ENCODE measurements at places on chromosomes 7 and 10. TPM values are rescaled to one million over a fixed set of nuclear protein-coding genes. Genes with fewer than 3 reads are reported as not detected.

DNA sequence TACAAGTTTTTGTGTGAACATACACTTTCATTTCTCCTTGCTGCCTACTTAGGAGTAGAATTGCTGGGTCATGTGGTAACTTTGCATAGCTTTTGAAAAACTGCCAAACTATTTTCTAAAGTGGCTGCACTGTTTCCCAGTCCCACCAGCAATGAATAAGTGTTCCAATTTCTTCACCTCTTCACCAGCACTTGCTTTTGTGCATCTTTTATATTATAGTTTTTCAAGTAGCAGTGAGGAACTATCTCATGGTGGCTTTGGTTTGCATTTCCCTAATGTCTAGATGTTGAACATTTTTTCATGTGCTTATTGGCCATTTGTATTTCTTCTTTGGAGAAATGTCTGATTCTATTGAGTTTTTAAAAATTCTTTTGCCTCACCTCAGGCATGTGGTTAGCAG, 229.9 kb upstream of the TCF7L2 start:
- DNase-seq, result no peak

DNA sequence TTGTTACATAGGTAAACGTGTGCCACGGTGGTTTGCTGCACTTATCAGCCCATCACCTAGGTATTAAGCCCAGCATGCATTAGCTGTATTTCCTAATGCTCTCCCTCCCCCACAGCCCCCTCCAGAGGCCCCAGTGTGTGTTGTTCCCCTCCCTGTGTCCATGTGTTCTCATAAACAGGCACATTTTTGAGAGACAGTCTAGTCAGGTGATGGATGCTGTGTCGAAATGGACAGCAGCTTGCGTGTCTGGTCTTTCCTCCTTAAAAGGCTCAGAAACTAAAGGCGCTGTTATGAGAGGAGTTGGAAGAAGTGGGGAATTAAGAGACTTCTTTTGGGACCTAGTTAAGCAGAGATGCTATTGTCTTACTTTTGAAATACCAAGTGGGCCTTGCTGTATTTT, 296.0 kb downstream of the BBS9 start:
- no peak for DNase-seq

DNA sequence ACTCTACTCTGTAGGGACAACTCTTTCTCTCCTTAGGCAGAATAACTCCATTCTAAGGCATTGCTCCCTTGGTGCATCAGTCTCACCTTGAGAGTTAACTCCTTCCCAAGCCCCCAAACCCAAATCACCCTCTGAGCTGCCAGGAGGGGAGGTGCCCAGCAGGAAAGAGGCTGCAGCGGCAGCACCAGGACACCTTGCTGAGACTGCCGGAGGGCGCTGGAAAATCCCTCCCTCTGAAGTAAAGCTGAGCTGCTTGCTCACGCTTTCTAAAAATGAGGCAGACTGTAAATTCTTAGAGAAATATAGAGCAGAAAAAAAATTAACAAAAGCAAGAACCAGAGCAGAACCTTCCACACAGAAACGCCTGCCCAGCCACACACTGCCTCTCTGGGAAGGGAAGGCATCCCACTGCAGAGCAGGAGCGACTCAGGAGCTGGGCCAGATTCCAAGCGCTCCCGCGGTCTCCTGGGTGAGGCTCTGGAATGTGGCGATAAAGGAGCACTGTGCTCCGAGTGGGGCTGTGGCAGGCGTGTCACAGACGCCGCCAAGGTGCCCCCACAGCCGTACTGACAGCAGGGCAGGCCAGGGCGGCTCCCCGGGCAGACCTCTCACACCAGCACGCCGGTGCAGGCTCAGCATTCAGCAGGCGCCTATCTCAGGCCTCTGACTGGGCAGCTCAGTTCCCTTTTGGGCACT, 202.1 kb downstream of the TNS3 start:
- DNase-seq, result peak; percentile 45

Gene SPDYE2
- total RNA-seq, result not detected

Gene GPC2
- total RNA-seq, result 17.9 TPM

Gene CYP3A5
- 1.5 TPM for total RNA-seq
